ENCODE measurements at places on chromosomes 2 and 18.

GRCh38 chr18:24633121-24633520, 172.7 kb downstream of the HRH4 start:
- DNase-seq: no peak

DNA sequence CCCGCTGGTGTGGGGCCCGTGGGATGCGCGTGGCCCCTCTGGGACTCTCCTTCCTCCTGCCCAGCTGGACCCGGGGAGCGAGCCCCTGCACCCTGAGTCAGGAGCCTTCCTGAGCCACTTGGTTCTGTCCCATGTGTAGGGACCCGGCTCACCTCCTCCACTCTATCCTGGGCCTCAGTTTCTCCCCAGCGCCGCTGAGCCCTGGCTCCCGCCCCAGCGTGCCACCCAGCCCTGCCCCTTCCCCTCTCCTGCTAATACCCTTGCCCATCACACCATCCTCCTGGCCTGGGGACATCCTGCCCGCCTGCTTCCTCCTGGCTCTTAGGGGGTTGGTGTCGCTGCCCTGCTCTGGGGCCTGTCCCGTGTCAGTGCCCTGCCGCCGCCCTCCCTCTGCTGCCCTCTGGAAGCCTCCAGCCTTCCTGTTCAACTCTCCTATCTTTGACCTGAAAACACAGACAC, 24.8 kb downstream of the GPC1 start:
- no peak for DNase-seq

DNA sequence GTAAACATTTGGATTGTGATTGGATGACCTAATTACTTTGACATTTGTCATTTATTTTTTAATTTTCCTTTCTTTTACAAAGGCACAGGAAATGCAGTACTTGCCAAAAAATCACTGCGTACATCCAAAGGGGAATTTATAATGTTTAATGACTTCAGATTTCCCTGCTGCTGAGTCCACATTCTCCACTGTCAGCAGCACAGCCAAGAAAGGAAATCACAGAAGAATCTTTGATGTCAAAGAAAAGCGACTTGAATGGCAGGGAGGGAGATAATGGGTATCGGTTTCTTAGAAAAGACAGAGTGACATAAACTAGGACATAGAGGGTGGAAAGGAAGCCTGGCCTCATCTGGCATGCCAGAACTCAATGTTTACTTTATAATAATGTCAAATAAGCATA, 41.4 kb upstream of the COPS8 start:
- DNase-seq: no peak

DNA sequence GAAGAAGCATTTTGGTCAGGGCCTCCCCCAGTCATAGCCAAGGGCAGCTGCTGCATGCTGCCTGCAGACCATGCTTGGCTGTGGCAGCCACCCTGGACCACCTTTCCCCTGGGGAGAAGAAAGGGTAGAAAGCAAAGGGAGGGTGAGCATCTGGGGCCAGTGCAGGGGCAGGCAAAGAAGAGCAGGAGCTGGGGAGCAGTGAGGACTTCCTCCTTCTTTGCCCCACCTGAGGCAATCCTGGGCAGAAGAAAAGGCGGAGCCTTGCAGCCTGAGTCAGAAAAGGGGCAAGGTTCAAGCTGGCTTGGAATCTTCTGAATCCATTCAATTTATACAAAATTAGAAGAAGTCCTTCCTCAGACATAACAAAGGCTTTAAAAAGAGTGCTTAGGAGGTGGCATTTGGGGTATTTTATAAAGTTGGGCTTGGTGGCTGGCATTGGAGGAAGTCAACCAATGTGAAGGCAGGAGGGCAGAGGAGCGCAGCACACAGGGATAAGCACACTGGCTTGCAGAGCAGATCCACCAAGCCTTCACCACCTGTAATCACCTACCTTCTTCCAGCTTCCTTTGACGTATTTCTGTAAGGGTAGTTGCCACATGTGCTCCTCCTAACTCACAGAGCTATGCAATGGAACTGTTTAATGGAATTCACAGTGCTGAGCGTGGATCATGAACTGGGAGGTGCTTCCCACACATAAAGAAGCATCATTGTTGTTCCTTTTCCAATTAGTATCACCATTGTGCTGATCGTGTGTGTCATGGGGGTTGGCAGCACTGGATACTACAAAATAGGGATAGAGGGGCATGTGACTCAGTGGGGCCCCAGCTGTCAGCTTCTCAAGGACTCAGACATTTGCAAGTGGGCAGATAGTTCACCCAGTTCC, 154.4 kb upstream of the EPAS1 start:
- no peak for DNase-seq

DNA sequence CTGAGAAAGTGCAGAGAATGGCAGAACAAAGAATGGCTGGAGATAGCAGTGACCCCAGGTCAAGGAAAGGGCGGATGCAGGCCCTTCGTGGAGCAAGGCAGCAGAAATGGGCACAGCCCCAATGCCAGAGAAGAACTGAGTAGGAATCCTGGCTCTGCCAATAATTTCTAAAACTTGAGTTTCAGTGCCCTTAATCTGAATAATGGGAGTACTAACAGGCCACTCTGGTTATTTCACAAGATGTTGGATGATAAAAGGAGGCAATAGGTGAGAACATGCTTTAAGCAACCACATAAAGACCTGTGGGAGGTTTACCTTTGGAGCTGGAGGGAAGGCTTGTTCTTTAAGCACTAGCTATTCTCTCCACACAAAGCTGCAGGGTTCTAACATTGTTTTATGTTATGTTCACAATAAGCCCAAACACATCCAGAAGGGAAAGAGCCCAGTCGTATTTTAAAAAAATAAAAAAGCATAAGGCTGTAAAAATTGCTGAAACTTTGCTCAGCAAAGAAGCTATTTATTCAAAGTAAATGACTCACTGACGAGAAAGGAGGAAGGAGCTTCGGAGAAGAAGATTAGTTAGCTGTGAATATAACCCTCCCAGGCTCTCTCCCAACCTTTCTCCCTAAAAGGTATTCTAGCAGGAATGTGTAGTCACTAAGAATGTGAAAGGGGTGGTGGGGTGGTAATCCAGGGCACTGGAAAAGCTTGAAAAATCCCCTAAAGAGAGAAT, 470.2 kb downstream of the TXNL1 start:
- no peak for DNase-seq

DNA sequence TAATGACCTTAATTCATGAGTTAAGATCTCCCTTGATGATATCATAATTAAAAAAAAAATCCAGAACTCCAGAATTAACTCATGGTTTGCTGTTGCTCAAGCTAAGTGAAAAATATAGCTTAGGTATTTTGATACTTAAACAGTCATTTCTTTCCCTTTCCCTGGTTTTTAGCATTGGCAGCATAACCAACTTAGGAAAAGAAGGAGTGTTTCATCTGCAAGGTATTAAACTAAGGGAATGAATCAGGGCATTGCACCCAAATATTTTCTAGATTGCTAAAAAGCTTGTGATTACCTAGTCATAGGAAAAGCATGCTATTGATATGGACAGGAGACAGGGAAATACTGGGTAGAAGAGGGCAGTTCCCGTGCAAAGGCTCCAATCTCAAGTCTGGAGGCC, 207.2 kb downstream of the LRP1B start:
- DNase-seq: no peak

GRCh38 chr2:132478461-132479105, 62.0 kb downstream of the GPR39 start:
- peak; percentile 76 for DNase-seq

- DNase-seq: no peak
These were observed 7.2 kb upstream of the SS18 start for GRCh38 chr18:26097563-26097962.

DNA sequence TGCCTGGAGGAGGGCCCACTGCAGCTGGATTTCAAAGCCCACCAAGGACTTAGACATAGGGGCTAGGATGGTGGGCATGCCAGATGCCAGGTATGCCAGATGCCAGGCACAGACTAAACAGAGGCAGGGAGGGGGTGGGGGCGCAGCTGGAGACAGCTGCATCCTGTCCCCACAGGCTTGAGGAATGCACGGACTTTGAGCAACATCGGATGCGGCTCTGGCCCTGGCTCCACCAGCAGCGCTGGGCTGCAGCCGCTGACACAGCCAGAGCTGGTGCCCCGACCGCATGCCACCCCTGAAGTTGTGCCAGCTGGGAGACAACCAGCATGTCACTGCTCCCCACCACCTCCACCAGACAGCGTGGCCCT, 39.5 kb downstream of the AQP12A start:
- DNase-seq: no peak

- DNase-seq: no peak
These were observed 163.9 kb downstream of the MAIP1 start for GRCh38 chr2:200119236-200119635.

DNA sequence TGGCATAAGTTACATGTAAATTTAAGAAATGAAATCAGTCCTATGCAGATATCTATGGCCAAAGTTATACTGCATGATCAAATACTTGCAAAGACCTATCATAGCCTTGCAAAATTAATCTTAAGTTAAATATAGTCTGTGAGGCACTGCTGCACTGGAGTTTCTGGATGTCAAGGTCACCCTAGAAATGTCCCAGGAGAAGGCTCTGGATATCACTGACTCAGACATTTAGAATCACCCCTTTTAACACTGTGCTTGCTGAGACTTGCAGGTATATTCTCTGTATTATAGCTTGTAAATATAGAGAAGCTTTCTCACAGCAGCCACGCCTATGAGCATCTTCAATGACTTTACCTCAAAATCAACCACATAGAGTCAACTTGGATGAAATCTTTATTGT, 51.5 kb downstream of the ETAA1 start:
- no peak for DNase-seq

GRCh38 chr18:2961821-2962220, 51.1 kb downstream of the LPIN2 start:
- DNase-seq: peak; percentile 15

DNA sequence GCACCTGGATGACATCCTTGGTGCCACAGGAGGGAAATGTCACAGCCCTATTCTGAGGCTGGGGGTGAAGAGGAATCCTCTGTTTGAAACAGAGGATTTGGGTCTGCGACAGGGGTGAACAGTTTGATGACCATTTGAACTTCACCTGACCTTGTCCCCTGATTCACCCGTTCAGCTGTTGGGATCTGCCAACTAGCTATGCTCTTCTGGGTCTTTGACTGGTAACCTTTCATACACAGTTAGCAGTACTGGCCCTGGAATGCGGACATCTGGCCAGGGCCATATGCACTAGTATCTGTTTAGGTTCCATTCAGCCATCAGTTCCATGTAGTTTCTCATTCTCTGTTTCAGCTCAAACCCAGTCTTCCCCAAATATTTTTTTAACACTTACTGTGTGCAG, 72.6 kb upstream of the MCFD2 start:
- no peak for DNase-seq

DNA sequence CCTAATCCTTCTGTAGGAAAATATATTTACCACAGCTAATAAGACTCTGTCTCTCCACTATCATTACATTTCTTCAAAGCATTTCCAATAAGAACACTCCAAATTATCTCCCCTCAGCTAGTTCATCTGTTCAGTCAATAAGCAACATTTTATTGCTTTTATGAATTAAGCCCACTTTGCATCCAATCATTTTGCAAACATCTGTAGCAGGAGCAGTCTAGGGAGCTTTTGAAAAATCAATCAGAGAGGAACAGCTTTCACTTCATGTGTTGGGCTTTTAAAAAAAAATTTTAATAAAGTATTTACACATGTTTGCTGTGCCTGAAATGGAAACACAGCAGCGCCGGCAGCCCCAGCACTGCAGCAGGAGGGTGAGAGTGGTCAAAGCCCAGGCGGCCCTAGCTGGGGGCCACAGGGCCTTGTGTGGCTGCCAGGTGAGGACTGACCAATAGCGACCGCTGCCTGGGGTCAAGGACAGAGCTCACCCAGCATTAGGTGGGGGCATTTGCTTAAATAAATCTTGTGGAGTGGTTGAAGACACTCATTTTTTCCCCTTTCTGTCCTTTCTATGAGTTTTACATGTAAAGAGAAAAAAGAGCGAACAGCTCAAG, 250.7 kb downstream of the RNF144A start:
- DNase-seq: no peak

GRCh38 chr2:227607941-227608340, 6.7 kb downstream of the SCYGR3 start:
- DNase-seq: peak; percentile 76

GRCh38 chr2:104790100-104790811, 63.7 kb upstream of the POU3F3 start:
- DNase-seq: no peak

DNA sequence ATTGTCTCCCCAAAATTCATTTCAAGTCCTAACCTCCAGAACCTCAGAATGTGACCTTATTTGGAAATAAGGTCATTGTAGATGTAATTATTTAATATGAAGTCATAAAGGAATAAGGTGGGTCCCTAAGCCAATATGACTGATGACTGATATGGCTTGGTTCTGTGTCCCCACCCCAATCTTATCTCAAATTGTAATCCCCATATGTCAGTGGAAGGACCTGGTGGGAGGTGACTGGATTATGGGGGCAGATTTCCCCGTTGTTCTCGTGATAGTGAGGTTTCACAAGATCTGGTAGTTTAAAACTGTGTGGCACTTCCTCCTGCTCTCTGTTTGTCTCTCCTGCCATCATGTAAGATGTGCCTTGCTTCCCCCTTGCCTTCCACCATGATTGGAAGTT, 43.0 kb upstream of the BCL11A start:
- no peak for DNase-seq

GRCh38 chr2:7858624-7859023, 823.2 kb upstream of the ID2 start:
- peak; percentile 5 for DNase-seq

- DNase-seq: no peak
These were observed 93.0 kb upstream of the CHST9 start for GRCh38 chr18:27278131-27278530.

- DNase-seq: no peak
These were observed 4.9 kb upstream of the ST3GAL5 start for GRCh38 chr2:85893428-85894258.

GRCh38 chr2:43572244-43572643, 23.6 kb downstream of the THADA start:
- no peak for DNase-seq

GRCh38 chr2:65275141-65275915, 47.7 kb downstream of the ACTR2 start:
- no peak for DNase-seq

GRCh38 chr2:10764096-10764785, 42.8 kb downstream of the ATP6V1C2 start:
- no peak for DNase-seq

DNA sequence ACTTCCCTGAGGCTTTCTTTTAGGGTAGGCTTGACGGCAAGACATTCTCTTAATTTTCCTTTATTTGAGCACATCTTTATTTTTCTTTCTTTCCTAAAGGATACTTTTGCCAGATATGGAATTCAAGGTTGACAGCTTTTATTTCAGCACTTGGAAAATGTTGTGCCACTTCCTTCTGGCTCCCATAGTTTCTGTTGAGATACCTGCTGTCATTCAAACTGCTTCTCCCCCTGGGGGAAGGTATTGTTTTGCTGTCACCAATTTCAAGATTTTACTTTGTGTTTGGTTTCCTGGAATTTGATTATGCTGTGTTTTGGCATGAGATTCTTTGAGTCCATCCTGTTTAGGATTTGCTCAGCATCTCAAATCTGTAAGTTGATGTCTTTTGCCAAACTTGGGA, 39.1 kb upstream of the TWIST2 start:
- DNase-seq: no peak

DNA sequence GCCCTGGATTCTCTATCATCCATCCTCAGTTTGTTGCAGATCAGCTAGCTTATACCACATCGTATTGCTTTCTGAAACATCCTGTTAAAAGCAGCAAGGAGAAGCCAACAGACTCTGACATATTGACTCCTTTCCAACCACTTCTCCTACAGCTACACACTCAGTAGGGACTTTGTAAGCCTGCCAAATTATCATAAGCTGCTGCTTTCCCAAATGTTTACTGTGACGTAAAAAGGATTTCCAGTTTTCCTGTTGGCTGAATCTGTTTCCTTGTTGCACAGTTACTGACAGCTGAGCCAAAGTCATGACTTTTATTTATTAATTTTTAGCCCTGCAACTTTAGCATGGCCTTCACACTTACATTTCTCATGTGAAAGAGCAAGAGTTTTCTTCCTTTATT, 294.3 kb downstream of the KCNJ3 start:
- no peak for DNase-seq

Measured in NCI-H510A treated with DMSO at 0.1 percent for 48 hours (cell line).